Lung microvascular endothelial cell (primary cell): ENCODE measurements at places on chromosomes 2 and 18. TPM values are rescaled to one million over a fixed set of nuclear protein-coding genes. Genes with fewer than 3 reads are reported as not detected.

- DNase-seq, result no peak
Measured at GRCh38 chr18:7414459-7414858, 152.7 kb upstream of the PTPRM start.

The ALK gene
- not detected in 2 replicates for total RNA-seq

- DNase-seq, result no peak
Measured at GRCh38 chr2:30747206-30747605, 60.0 kb downstream of the CAPN13 start.

The SANBR gene
- total RNA-seq, result 7.8 and 15.1 TPM in 2 replicates

The TEKT4 gene
- total RNA-seq, result not detected in 2 replicates

The AQP4 gene
- total RNA-seq, result not detected in 2 replicates

GRCh38 chr2:234964631-234965461, 13.0 kb downstream of the SH3BP4 start:
- DNase-seq, result no peak

- peak; percentile 47 for DNase-seq
Measured at GRCh38 chr2:180980943-180981911, 822 bp downstream of the UBE2E3 start.

DNA sequence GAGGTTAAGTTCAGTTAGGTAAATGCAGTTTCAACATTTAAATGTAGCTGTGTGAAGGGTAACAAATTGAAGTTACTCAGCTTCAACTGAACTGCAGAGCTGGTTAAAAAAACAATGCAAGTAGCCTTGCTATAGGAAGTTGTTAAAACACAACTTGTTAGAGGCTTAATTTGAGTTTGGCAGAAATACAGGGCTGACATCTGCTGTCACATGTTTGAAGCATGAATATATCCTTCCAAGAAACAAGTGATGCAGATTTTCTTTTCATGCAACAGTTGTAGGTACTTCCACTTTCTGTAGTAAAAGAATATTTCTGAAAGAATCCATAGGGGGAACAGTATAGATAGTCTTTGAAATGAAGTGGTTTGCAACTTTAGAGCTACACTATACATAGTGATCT, 208.7 kb upstream of the RASGRP3 start:
- DNase-seq, result peak; percentile 48

- DNase-seq, result no peak
Measured at GRCh38 chr2:240825476-240825875, 5.5 kb upstream of the KIF1A start.

The UGT1A3 gene
- total RNA-seq, result not detected in 2 replicates

GRCh38 chr2:29295845-29296244, 180.6 kb downstream of the CLIP4 start:
- peak; percentile 7 for DNase-seq

DNA sequence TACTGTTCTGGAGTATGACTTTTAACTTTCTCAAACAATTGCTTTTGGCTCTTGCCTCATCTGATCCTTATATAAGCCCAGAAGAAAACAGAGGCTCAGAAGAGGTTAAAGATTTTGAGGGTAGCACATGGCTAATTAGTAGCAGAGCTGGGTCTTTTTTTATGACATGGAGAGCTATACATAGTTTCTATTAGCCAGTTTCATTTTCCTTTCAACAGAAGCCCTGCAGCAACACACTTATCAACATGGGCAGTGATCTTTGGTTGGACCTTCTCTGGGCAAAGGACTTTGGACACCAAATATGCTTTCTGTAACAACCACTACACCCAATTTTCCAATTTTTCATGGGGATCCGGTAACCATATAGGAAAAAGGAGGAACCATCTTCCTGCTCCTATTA, 64.9 kb downstream of the NCKAP5 start:
- no peak for DNase-seq

DNA sequence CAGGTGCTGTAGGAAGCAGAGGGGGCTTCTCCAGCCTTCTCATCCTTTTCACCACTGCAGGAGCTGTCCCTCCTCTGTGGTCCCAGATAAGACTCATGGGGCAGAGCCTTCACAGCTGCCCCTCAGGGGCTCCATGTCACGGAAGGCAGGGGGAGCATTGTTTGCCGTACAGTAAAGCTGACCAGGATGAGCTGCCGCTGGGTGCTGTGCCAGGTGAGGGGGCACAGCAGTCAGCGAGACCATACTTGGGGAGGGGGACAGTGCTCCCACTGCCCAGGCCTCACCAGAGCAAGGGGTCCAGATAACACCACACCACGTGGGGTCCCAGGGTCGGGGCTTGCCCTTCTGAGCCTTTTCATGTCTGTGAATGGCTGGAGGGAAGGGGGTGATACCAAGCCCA, 46.3 kb downstream of the PLEKHB2 start:
- no peak for DNase-seq

- no peak for DNase-seq
Measured at GRCh38 chr2:109317471-109318095, 188.6 kb downstream of the SH3RF3 start.

The MEIS1 gene
- 8.1 and 8.9 TPM in 2 replicates for total RNA-seq

- DNase-seq, result no peak
Measured at GRCh38 chr2:233091595-233092375, 31.6 kb downstream of the INPP5D start.

DNA sequence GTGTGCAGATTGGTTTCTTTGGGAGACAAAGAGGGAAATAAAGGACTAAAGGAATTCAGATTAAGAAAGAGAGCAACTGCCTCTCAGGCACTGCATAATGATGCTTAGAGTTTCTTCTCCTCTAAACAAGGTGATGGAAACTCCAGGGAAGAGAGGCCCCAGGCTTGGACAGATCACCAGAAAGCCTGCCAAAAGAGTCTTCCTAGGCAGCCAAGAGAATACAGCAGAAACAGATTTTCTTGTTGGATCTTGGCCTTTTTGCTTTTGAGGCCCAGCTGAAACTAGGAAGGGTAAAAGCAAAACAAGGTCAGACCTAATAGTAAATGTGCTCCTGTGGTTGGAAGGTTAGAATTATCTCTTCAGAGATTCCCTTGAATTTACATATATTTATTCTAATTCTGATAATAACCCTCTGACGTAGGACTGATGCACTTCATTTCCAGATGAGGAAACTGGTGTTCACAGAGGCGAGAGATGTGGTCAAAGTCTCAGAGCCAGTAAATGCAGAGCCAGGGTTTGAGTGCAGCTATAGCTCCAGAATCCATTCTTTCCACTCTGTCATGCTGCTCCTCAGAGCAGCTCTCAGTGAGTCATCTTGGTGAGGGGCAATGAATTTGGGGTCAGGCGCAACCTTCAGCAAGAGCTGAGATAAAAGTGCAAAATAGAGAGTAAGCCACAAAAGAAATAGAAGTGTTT, 142.3 kb upstream of the FBXO11 start:
- no peak for DNase-seq

DNA sequence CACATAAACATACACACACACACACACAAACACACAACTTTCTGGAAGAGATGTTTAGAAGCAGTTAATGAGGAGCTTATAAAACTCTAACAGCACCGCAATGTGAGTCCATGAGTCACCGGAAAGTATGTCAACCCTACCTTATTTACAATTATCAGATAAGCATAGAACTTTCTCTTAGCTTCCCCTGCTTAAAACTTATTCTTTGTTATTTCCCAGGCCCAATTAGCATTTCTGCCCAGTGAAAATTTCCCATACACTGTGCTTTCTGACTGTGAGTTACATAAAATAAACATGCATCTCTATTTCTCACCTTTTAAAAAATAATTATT, 737.6 kb downstream of the LRP1B start:
- peak; percentile 32 for DNase-seq

The LBX2 gene
- total RNA-seq, result 0.20 and 0.65 TPM in 2 replicates

- no peak for DNase-seq
Measured at GRCh38 chr18:47830772-47831171, 99.7 kb downstream of the SMAD2 start.

The CHN1 gene
- total RNA-seq, result 8.1 and 8.5 TPM in 2 replicates

DNA sequence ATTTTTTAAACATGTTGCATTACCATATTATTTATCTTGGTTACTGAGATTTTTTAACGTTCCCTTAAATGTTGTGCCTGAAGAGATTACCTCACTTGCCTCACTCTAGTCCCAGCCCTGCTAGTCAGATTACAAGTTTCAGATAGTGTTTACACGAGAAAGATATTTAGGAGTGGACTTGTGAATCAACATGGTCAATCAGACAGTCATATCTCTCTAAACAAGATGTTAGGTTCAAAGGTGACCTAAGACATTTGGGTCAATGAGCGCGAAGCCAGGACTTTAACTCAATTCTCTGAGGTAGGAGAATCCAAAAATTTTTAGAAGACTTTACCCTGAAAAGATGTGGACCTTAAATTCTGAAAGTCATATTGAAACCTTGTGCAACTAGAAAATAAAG, 14.8 kb upstream of the CALCRL start:
- no peak for DNase-seq

GRCh38 chr2:196607073-196607472, 32.4 kb upstream of the CCDC150 start:
- peak; percentile 29 for DNase-seq

DNA sequence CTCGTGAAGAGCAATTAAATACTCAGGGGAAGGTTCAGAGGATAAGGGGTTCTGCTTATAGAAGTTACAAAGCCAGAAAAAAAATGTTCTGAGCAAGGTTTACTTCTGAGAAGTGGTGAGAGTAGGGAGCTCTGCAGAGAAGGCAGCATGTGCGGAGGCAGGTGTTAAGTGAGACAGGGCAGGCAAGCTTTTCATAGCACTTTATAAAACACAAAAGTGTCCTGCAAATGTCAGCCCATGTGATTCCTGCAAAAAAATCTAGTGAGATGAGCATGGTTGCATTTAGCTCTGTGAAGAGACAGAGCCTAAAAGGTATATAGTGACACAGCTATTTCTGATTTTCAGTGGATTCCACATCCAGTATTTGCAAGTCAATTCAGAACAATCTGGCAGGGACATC, 223.8 kb upstream of the SYT4 start:
- no peak for DNase-seq

The OLA1 gene
- 45.0 and 70.4 TPM in 2 replicates for total RNA-seq

- peak; percentile 33 for DNase-seq
Measured at GRCh38 chr18:59228351-59228750, 8.4 kb downstream of the GRP start.

GRCh38 chr18:61765097-61765496, 127.7 kb downstream of the RNF152 start:
- DNase-seq, result no peak

DNA sequence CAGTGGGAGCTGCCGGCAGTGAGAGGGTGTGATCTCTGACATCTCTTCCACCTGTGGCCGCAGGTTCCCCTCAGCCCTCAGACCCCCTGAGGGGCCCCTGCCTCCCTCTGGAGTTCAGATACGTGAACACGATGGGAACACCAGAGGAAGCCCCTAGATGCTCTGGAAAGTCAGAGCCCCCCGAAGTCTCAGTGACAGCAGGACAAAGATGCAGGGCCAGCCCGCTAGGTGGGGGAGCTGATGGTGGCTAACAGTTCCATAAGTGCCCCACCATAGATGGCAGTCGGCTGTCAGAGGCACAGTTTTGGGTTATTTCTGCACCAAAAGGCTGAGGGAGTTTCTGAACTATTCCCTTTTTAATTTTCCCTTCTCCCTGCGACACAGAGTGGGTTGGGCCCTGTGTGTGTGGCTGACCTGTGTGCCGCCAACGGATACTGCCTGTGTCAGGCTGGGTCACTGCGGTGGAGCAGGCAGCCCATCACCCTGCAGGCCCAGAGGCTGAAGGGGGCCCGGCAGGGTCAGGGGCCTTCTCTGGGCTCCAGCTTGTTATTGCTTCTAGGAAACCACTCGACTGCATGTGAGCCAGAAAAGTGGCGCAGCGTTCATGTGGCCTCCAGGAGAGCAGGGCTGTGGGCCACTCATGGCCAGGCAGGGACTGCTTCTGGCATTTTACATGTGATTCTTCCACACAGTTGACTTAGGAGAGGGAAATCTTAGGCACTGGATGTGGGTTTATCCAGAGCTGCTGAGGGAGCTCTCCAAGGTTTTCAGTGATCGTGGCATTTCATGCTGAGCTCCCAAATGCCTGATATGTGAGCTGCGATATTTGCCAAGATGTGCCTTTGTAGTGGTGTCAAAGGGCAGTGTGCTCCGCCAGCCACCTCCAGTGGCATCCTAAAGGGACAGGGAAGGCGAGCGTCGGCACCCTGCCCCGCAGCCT, 225.1 kb downstream of the SH3RF3 start:
- no peak for DNase-seq

The SAG gene
- not detected in 2 replicates for total RNA-seq

The CFC1 gene
- not detected in 2 replicates for total RNA-seq

GRCh38 chr2:147198651-147199171, 646.1 kb upstream of the ACVR2A start:
- no peak for DNase-seq

The GNAL gene
- under 0.01 and 0.22 TPM in 2 replicates for total RNA-seq

The WNT10A gene
- total RNA-seq, result not detected in 2 replicates

DNA sequence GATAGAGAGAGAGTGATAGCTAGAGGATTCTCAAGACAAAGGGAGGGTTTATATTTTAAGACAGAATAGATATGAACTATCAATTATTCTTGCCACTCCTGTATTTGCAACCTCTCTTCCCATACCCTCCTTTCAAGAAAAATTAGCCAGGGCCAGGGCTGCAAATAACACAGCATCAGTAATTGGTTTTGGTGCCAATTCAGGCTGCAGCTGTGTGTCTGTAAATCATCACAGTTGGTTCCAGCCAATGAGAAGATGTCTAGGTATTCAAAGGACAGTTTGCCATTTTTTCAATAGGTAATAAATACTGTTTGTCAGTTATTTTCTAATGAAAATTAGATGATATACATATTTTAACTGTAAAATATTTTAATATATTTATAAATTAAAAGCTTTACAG, 73.5 kb downstream of the WDPCP start:
- DNase-seq, result no peak

- DNase-seq, result peak; percentile 95
Measured at GRCh38 chr2:189261431-189261841, 81.9 kb upstream of the COL5A2 start.

- no peak for DNase-seq
Measured at GRCh38 chr2:189233527-189233926, 54.0 kb upstream of the COL5A2 start.

The IL1A gene
- total RNA-seq, result under 0.01 TPM in 1 of 2 replicates, not detected in the other

The RSAD2 gene
- total RNA-seq, result 0.20 and 0.22 TPM in 2 replicates

The CFAP210 gene
- not detected in 2 replicates for total RNA-seq

The AUP1 gene
- total RNA-seq, result 70.2 and 138 TPM in 2 replicates

DNA sequence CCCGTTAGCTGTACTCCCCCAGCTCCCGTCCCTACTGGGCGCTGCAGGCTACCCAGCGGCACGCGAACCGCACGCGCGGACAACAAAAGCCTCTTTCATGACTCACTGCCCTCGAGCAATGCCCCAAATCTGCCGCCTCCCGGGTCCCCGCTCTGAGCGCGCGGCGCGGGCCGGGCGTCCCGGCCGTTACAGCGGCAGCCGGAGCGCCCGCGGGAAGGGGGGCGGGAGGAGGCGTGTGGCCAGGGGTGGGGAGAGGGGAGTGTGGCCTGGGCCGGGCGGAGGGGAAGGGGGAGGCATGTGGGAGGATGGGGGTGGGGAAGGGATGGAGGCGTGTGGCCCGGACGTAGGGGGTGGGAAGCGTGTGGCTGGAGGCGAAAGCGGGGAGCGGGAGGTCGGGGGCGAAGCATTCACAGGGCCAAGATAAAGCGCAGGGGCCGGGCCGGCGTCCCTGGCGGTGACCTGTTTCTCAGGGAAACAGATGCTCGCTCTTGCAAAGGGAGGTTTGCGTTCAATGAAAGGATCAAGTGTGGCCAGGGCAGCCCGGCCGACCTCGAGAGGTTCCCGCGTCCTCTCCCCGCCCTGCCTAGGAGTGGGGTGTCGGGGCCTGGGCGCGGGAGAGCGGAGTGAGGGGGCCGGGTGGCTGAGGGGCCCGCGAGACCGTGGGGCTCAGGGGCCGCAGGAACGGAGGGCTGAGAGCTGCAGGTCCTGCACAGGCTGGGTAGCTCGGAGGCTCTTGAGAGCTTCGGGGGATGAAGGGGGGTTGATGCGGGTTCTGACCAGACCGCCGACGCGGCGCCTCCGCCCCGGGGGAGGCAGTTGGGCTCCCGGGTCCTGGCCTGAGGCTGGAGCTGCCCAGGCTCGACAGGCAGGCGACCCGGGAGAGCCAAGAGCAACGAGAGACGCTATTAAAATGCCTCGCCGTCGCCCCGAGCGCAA, 3.5 kb upstream of the NEUROD1 start:
- DNase-seq, result no peak
